Iris pigment epithelial cell (primary cell): ENCODE measurements at places on chromosomes 6 and 20.

DNA sequence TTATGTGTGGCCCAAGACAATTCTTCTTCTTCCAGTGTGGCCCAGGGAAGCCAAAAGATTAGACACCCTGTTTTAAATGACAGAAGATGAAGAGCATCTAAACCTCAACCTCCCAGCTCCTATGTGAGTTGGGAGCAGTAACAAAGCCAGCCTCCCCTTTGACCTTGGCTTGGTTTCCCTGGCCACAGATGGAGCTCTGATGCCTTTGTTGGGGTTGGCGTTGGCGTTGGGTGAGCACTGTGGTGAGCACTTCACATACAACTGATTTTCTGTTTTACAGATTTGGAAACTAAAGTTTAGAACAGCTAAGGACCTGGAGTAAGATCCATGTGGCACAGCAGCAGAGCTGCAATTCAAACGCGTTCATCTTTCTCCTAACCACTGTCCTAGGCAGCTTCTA is 22.1 kb downstream of the DAAM2 start:
- DNase-seq, result no peak

GRCh38 chr20:47816487-47817451 is 31.5 kb upstream of the SULF2 start:
- no peak for DNase-seq

DNA sequence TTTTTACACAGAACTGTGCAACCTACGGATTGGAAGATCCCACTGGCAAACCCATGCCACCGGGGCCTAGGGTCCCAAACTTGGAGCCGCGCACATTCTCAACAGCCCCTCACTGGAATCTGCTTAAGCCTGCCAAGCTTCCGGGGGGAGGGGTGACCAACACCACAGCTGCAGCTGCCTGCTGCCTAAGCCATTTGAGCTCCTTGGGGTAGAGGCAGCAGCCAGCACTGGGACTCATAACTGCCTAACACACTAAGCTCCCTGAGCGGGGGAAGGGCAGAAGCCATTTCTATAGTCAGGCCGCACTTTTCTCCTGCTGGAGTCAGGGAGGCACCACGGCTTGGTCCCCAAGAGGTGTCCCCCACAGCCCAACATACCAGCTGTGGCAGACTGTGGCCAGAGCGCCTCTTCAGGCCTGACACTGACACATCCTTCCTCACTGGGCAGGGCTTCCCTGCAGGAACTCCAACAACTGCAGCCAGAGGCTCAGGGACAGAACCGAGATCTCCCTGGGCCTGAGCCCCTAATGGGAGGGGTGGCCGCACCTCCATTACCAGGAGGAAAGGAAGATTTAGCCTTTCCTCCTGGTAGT is 270.3 kb upstream of the ECI2 start:
- no peak for DNase-seq

DNA sequence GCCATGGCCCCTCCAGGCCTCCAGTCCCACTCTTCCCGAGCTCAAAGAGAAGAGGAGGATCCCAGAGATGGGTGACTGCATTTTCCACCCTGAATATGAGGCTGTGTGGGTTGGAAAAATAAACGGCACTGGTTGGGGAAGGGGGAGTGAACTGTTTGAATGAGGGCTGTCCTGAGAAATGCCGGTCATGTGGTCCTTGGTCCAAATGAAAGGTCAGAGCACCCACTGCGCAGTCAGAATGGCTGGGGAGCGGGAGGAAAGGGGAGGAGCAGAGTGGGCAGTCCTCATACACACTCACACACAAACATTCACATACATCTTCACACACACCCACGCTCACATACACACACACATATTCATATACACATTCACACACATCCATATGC is 83.1 kb downstream of the MRPL14 start:
- DNase-seq, result no peak

DNA sequence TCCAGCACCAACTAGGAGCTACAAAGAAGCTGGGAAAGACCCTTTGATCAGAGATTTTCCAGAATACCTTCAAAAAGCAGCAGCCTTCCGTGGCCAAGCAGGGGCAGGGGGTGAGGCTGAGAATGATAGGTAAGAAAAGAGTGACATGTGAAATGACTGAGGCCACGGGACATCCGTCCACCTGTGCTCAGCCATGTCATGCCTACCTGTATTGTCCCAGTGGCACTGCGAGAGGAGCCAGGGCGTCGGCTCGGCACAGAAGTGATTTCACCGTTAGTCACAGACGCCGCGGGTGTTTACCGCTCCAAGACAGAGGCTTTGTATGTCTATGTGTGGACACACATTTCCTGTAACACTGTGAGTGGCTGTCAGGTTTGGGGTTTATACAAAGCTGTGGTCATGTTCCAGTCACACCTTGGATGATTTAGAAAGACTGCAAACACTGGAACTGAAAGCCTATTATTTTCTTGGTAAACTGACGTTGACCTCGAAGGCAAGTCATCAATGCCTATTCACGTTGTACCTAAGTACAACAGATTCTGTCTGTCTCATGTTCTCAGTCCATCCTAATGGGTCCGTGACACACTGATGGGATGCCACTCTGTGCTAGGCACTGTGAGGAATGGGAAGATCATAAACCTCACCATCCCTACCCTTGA is 32.1 kb upstream of the JAG1 start:
- no peak for DNase-seq

- peak; percentile 32 for DNase-seq
Measured at GRCh38 chr6:136326038-136326553, 36.5 kb upstream of the BCLAF1 start.

- peak; percentile 16 for DNase-seq
Measured at GRCh38 chr6:162151021-162151665, 576.4 kb downstream of the PRKN start.

DNA sequence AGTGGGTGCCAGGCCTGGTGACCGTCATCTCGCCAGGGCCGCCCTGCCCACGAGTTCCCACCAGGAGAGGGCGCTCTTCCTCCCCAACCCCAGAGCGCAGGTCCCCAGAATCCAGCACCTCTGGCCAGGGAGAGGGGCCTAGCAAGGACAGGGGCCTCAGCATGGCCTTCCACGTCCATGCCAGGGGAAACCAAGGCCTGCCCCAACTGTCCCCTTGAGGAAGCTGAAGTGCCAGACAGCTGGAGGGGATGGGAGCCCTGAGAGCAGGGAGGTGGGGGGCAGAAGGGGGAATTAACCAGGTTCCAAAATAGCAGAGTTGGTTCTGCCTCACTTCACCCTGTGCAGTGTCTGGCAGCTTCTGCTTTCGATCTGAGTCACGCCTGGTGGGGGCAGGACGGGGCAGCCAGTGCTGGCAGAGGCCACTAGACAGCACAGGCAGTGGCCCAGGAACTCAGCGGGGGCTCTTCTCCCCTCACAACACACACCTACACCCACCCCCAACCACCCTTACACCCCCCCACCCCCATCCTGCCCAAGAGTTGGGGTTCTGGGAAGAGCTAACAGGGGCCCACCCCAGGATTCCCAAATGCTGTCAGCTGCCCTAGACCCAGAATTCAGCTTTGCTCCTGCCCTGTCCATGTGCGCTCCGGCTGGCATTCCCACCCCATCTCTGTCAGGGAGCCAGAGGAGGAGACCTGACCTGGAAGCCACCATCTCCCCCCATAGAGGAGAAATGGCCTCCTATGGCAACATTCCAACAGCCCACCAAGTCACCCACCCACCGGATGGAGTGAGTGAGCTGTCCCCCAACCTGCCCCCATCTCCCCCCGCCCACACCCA is 29.2 kb downstream of the TFEB start:
- DNase-seq, result peak; percentile 60

GRCh38 chr20:9025011-9025410 is 43.9 kb upstream of the PLCB4 start:
- no peak for DNase-seq

DNA sequence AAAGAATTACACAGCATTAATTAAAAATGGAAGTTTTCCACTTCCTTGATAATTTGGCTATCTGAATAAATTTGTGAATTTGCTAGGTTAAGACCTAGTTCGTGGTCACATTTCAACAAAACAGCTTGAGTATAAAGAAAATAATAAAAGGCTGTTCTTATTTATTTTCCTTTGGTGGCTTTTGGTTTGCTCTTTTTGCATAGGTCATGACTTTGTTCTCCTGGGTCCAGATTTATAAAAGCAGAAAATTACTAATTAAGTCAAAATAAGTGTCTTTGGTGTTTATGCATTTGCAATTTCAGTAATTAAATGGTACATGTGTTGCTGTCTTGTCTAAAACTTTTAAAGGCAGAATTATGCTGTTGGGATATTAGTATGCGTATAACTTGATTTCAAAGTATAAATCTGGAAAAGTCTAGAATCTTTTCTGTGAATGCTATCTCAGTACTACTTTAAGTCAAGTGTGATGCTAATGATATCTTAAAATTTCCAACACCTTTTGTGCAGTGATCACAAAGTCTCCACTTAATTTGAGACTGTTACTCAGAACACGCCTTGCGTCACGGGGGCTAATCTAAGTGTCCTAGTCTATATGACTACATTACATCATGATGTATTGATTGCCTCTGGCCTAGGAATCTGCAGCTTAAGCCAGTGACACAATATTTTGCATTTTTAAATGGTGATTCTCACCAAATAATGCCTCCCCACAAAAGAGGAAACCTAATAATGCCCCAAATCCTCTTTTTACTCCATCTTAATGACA is 41.0 kb downstream of the GNAS start:
- peak; percentile 35 for DNase-seq

- no peak for DNase-seq
Measured at GRCh38 chr20:23165964-23166363, 79.8 kb upstream of the CD93 start.

DNA sequence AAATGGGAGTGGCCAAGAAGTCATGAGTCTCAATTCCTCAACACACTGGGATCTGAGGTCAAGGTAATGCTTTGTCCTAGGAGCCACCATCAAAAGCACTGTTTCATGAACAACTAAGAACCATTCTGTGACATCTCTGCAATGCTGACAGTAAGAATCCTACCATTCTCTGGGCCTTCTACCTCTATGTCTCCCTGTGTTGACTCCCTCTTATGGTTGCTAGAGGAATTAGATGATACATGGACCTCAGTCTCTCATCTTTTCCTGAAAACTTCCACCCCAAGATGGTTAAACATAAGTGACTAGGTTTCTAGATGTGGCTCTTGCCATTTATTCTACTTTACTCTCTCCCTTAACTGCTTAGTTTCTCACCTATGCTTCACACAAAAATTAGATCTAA is 9.1 kb downstream of the MTRF1L start:
- no peak for DNase-seq

- DNase-seq, result no peak
Measured at GRCh38 chr20:17617212-17617867, 47.5 kb downstream of the DSTN start.

GRCh38 chr6:53011979-53012378 is 16.9 kb upstream of the GSTA4 start:
- DNase-seq, result peak; percentile 59

DNA sequence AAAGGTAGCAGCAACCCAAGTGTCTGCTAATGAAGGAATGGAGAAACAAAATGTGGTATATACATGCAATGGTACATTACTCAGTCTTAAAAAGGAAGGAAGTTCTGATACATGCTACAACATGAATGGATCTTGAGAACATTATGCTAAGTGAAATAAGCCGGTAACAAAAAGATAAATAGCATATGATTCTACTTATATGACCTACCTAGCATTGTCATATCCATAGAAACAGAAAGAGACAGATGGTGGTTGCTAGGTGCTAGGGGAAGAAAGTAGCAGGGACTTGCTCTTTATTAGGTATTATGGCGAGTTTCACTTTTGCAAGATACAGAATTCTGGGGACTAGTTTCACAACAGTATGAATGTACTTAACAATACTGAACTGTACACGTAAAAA is 46.6 kb downstream of the UBR2 start:
- DNase-seq, result no peak

DNA sequence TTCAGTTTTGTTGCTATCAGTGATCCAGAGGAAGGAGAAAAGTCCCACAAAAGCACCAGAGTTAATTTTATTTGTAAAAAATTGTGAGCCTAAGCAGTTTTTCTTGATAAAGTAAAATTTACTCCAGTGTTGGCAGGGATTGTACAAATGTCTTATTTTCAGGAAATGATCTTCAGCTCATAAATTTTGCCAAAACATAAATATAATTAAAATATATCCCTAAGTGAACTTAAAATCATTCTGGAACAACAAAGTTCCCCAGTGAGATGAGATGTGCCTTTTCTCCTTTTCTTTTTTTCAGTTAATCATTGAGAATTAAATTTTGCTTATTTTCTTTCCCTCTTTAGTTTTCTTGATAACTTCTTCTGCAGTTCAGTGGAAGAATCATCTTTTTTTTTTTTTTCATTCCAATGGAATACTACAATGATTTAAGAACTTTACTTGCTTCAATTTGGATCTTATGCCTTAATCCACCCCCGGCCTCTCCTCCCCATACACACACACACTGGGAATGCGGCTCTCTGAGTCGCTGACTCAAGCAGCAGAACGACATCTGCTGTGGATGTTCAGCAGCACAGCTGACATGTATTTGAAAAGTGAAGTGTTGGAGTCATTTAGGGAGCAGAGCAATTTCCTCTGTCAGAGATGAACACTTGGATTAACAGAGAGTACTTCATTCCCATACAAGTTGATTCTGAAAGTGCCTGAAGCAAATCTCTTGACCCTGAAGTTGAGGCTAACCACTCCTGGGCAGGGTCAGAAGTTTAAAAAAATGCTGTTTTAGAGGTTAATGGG is 27.7 kb upstream of the LAMA4 start:
- DNase-seq, result peak; percentile 90

DNA sequence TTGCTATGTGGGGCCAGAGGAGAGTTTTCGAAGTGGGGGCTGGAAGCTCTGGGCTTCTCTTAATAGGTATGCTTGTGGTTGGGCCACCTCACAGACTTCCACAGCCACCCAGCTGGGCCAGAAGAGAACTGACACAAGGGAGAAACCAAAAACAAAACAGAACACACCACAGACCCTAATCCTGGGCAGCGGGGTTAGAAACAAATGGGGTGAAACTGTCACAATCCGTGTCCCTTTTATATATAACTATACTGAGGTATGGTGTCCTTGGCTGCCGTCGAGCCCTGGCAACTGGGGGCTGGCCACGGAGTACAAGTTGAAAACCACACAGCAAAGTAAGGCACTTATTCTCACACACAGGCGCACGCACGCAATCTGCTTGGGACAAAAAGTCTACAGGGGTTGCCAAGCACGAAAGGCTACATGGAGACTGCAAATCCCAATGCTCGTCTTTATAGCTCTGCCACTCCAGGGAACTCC is 78.3 kb downstream of the TRAM2 start:
- DNase-seq, result no peak

DNA sequence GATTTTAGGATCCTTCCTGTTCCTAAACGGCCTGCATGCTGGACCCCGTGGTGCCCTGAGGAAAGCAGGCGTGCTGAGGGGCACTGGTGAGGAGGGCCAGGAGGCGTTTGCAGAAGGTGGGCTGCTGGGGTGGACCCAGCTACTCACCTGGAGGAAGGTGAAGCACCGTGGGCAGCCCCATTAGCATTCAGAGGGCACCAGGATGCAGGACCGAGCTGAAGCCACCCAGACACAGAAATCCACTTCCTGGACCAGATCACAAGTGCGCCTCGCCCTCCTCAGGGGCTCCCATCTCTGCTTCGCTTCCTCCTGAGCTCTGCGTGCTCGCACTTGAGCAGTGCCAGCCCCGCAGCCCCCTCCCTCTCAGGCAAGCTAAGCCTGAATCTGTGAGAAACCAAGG is 187.0 kb downstream of the SYNDIG1 start:
- no peak for DNase-seq
